ENCODE measurements at places on chromosomes 13 and 19.

DNA sequence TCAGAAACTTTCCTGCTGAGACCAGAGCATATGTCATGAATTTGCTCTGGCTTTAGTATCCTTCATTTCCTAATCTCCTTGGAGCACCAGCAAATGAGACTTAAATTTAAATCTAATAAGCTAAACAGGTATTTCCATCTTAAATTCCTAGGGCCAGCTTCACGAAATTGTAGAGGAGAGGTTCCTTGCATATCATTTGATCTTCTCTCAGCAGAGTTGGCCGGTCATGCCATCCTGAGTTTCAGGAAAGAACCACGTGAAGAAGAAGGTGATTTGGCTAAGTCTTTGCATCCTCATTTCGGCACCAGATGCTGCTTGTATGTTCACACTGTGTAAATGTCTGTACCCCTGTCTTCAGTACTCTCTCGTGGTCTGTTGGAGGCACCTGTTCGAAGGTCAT is 370.4 kb upstream of the NBEA start:
- no peak for DNase-seq

GRCh38 chr13:98975822-98976261 is 2.0 kb downstream of the DOCK9 start:
- DNase-seq = no peak

DNA sequence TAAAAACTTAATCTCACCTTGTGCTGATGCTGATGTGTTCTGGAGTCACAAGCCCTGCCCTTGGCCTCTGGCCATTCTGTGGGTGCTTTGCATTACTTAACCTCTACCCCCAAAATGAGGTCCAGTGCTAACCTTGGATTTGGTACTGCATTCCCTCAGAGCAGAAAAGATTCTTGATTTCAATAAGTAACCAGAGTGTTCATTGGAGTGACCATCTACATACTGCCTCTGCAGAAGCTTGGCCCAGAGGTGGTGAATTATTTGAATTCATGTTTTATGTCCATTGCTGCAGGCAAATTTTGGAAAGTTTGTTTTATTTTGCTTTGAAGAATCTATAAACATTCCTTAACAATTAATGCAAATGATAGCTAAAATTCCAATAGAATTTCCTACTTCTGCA is 7.6 kb upstream of the ENOX1 start:
- no peak for DNase-seq

DNA sequence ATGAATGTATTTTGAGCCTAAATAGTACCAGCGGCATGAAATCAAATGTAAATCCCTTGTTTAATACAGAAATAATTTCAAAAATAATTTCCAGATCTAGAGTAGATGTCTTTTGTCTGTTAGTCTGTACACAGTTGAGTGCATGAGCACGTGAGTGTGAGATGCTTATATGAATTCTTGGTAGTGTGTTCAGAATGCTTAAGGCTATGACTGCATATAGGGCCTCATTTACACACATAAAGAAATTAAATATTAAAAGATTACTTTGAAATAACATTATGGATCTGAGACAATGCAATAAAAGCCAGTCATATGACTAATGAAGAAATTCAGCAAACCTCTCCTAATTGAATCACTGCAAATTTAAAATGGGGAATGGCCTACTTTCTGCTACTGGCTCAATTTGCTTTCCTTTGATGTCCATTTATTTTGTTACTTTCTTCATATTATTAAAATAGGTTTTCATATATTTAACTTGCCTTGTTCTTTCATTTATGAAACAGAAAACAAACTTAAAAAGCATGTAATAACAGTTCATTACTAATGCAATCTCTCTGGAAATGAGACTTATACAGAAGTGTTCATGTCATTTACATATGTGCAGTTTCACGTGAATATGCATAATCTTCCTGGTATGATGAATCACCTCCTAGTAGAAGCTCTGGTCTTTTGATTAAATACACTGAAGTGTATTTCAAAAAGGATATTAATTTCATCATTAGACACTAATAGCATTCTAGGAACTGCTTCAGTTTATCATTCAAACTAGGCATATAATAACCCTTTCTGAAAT is 4.5 kb downstream of the AMER2 start:
- no peak for DNase-seq

- DNase-seq = no peak
These were observed 7.6 kb downstream of the MTIF3 start for GRCh38 chr13:27442797-27443196.

GRCh38 chr13:107342747-107343146 is 774.8 kb upstream of the ARGLU1 start:
- no peak for DNase-seq

- DNase-seq = no peak
These were observed 36.6 kb downstream of the PCDH8 start for GRCh38 chr13:52811841-52812240.

DNA sequence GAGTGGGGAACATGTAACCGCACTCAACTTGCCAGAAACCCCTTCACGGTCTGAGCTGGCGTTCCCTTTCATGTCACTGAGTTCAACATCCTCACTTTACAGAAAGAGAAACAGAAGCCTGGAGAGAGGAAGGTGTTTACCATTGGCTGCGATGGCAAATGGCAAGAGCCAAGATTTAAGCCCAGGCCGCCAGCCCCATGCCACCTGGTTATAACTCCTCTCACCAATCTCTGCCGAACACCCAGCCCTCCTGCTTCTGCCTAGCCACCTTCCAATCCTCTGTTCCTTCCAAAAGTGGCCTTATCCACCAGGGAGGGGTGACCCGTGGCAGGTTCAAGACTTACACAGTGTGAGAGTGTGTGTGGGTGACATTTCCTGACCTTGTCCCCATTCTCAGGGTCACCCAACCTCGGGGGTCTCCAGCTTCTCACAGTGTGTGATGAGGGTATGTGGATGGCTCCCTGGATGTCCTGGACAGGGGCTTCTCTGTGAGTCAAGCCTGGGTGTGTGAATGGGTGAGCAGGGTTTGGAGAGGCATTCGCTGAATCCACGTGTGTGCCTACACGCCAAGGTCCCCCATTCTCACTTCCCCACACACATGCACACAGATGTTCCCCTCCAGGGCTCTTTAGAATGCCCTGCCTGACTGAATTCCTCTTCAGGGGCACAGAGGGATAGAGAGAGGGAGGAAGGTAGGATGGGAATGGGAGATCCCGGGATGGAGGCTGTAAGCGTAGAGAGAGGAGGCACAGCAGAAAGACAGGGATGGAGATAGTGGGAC is 1.2 kb downstream of the CADM4 start:
- DNase-seq = no peak

DNA sequence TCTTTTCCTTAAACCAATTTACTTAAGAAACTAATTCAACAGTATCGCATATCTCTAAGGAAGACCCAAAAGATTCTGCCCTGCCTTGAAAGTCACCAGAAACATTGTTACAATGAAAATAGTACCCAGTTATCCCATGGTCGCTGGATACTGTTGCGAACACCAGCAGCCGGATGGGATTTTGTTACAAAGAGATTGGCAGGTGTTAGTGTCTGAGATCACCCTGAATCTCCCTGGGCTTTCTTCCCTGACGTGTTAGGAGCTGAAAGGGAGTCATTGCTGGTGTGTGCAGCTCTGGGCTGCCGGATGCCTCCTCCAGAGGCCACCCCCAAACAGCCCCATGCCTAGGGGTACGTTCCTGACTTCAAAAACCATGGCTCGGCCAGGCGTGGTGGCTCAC is 38.2 kb downstream of the PTPRS start:
- DNase-seq = no peak

DNA sequence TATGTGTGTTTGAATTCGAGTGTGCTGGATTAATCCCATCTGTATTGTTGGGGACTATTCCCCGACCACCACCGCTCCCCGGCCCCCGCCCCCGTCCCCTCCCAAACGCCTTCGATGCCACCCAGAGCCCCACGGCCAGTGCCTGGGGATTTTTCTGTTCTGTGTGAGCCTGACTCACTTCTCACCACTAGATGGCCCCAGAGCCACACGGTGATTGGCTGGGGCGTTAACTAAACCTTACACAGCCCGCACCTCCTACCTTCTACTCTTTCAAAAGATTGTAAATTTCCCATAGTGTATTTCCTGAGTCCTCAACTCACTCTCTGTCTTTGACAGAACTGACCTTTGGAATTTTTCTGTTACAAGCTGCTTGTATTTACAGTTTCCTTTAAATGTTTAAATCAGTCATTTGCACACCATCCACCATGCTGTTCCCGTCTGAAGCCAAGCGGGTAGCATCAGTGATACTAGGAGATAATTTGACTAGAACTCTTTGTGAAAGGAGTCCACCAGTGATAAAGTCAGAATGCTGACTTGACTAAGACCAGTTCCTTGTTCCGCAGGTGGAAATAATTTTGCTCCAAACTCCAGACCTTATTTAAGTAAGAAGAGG is 61.4 kb downstream of the RFX2 start:
- DNase-seq = no peak

DNA sequence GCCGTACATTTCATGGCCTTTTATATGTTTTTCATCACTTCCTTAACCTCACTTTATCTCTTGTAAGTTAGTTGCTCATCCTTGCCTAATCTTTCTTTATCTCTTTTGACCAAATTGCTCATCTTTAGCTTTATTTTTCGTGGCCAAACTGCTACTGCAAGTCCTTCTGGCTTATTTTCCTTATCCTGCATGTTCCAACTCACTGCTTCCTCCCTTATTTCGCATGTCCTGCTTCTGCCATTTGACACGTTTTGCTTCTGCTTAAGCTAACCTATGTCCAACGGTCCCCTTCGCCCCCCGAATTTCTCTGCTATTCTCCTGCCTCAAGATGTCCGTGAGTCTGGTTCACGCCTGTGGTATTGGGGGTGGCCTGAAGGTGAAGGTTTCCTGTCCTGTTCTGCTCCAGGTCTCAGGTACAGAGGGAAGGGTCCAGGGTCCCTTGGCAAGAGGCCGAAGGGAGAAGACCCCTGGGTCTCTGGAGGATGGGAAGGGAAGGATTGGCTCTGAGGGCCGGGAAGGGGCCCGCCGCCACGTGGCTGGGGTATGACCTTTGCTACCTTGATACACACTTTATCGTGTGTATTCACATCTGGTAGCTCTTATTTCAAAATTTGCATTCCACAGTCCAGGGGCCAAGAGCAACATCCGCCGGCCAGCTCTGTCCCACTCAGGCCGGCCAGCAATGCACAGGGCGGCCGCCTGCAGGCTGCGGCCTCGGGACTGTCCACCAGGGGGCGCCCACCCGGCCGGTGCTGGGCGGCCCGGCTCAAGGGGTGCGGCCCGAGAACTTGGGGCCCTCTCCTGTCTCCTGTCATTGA is 2.9 kb upstream of the C19orf85 start:
- DNase-seq = no peak

GRCh38 chr19:49339301-49340068 is 4.3 kb downstream of the CD37 start:
- no peak for DNase-seq

GRCh38 chr19:32380269-32380668 is 25.3 kb upstream of the DPY19L3 start:
- no peak for DNase-seq

DNA sequence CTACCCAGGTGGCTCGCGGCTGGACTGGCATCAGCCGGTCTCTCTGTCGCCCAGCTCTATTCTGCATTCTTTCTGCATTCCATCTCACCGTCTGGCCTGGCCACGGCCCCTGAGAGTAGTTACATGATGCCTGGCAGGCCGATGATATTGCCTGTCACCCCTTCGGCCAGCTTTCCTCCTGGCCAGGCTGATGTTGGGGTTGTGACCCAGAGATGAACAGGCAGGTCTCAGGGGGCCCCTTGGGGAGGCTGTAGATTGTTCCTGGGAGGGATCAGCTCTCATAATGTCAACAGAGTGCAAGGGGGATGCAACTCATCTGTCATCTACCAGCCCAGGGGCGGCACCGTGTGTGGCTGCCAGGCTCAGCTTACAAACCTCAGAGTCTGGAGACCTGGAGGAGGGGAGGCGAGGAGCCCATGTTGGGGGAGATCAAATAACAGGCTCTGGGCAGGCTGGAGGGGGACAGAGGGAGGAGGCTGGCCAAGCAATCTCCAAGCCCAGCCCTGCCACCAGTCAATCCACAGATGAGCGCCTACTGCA is 13.6 kb upstream of the FBXO17 start:
- no peak for DNase-seq

DNA sequence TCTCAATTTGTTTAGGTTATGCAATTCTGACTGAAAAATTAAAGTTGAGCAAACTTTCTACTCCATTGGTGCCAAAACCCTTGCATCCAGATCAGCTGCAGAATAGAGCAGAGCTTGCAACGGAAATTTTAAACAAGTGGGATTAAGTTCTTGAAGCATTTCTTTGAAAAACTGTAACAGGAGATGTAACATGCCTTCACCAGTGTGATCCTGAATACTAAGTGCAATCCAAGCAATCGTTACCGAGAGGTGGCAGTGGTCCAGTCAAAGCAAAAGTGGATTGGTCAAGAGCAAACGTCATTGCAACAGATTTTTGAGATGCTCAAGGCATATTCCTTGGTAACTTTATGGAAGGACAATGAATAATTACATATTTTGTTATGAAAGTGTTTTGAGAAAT is 841.1 kb upstream of the SLITRK5 start:
- no peak for DNase-seq

- no peak for DNase-seq
These were observed 2.3 kb downstream of the AMH start for GRCh38 chr19:2251106-2252054.

GRCh38 chr19:5152013-5152763 is 183.3 kb downstream of the KDM4B start:
- no peak for DNase-seq

GRCh38 chr13:70390968-70391367 is 282.7 kb upstream of the KLHL1 start:
- DNase-seq = no peak

DNA sequence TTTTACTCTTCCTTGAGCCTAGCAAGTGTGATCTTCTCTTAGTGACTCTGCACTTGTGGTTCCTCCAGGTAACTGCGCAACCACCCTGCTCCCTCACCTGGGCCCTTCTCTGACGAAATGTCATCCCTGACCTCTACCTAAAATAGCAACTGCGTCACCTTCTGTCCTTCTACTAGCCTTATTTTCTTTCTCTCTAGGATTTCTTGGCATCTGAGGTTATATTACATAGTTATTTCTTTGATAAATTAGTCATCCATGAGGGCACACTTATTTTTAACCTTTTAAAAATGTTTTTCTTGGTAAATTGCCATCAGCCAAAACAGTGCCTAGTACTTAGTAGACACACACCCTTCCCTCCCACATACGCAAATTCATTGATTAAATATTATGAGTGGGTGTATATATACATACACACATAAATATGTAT is 355.5 kb downstream of the ENOX1 start:
- no peak for DNase-seq

GRCh38 chr13:114112231-114112825 is 20.1 kb downstream of the RASA3 start:
- DNase-seq = no peak

- peak; percentile 93 for DNase-seq
These were observed at the start of gene MYH14 for GRCh38 chr19:50203281-50204080. MYH14 (plus strand) TSS chr19:50203622; CDS start chr19:50210366, 6,744 bp downstream.

- no peak for DNase-seq
These were observed 308.1 kb downstream of the COG6 start for GRCh38 chr13:39963612-39964011.

All from substantia nigra (tissue), 51 donors.